Cardiac muscle cell (in vitro differentiated cells and primary cell): ENCODE measurements at places on chromosomes 5 and 9. TPM values are rescaled to one million over a fixed set of nuclear protein-coding genes. Genes with fewer than 3 reads are reported as not detected.

DNA sequence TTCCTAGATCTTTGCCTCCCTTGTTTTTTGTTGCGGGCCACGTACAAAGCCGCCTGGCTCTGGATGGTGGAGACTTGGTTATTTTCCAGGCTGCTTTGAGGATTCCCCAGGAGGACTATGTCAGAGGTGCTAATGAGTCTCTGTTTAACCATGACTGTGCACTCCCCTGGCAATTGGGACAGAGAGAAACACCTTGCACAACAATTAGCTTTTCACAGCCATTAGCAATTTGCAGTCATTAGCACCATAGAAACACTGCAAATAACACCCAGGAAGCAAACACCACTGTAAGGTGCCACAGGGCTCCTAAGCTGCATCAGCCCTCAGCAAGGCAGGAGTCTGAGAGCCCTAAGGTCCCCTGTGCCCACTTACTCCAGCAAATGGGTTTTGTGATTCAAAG is 201.0 kb upstream of the VLDLR start:
- no peak for DNase-seq

DNA sequence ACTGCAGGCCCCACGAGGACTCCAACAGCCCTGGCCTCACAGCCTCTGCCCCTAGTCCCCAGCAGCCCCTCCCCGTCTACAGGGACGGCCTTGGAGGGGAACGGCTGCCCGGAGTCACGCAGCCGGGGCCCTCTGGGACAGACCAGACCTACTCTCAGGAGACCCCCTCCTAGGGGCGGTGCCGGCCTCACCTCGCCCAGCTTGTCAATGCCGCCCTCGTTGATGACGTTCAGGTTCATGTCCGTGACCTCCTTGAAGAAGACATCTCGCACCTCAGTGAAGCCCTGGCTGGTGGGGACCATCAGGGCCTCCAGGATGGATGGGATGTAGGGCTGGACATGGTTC is 58.6 kb downstream of the LRSAM1 start:
- no peak for DNase-seq

DNA sequence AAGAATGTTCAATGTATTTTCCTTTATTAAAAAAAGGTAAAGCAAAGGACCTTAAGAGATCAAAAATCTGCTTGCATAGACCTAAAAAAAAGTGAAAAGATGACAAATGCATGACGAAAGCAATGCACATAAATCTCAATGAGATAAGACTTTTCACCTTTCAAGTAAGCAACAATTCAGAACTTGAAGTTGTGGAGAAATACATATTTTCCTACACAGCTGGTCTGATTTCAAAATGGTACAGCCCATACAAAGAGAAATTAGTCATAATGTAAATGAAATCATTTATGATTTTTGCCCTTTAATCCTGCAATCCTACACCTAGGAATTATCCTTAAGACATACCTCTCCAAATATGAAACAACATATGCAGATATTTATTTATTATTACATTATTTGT is 568.0 kb downstream of the ANXA1 start:
- DNase-seq: no peak

GRCh38 chr5:160097991-160098390 is 21.3 kb downstream of the PWWP2A start:
- no peak for DNase-seq

Gene PNPLA7
- 1.1 and 3.6 TPM in 2 replicates for total RNA-seq
